KG1 (cell line): ENCODE measurements at places on chromosomes 1 and 21.
A peak's percentile ranks its signal among the peaks of the same experiment; 100 is the strongest.

- no peak for DNase-seq
Measured at GRCh38 chr1:56068908-56069307, 510.5 kb downstream of the PLPP3 start.

GRCh38 chr1:62905309-62905708 is 121.4 kb downstream of the ATG4C start:
- no peak for DNase-seq

DNA sequence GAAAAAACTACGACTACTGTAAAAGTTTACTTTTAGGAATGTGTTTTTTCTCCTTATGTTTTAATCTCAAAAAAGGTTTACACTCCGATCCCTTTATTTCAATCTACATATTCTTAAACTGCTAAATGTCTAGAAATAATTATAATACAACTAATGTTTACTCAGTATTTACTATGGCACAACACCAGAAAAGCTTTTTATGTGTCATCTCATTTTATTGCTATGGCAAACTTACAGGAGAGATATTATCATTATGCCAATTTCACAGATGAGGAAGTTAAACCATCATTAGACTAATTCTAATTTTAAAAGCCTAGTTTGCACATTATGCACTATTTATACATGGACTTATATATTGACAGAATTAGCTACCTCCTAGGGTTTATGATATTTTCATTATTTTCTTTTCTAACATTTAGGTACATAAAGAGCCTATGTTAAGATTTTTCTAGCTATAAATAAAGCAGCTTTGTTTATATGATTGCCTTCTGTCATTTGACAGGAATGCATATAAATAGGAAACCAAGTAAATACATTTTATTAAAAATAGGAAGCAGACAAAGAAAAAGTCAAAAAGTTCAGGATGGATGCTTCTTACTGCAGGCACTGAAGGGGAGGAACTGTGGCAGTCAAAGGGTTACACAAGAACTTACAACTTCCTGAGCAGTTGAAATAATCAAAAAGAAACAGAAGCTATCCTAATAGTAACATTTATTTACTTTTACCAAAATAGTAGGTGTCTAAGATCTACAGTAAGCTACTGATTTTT is 442.4 kb downstream of the LTN1 start:
- DNase-seq = no peak

- DNase-seq = no peak
Measured at GRCh38 chr1:938088-938683, 14.5 kb downstream of the SAMD11 start.

- DNase-seq = no peak
Measured at GRCh38 chr21:35627462-35627861, 432.9 kb downstream of the SETD4 start.

GRCh38 chr1:198370996-198371395 is 169.5 kb downstream of the ATP6V1G3 start:
- DNase-seq = no peak

- no peak for DNase-seq
Measured at GRCh38 chr1:15667362-15667761, 16.8 kb upstream of the PLEKHM2 start.

DNA sequence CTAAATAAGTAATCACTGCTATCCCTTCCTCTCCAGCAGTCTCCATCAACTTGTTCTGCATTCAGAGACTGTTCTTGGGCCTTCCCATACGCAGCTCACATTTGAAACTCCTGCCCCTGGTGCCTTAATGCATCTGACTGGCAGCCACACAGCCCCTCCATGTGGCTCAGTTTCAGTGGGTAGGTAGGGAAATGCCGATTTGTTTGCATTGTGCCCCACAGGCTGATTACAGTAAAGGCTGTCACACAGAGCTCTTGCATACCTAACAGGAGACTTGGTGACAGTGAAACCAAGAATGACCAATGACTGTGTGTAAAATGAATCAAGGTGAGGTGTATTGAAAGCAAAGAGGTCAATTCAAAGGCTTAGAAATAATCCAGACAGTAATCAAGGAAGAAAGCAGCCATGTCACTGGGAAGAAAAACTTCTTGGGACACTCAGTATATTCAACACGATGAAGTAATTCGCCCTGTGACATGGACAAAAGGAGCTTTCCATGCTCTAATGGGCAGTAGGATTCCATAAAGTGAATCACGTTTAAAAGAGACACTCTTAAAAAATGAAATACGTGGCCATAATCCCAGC is 12.7 kb upstream of the B3GALNT2 start:
- DNase-seq = no peak

DNA sequence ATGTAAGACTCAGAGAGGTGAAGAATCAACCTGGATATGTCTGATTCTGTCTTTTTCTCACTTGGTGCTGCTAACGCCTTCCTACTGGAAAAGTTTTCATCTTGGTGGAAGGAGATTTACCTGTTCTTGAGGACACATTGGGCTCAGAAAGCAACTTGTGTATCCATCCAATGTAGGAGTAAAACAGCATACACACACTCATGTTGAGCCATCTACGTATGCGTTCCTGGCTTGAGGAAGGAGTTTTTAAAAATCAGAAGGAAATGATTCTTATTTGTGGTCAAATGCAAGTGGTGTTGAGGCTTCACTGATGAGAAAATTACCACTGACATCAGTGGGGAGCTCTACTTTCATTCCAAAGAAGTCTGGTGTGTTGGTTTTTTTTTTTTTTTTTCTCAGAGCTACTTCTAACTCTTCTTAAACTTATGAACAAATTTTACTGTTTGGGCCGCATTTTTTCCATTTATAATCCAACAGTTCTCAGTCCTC is 25.6 kb downstream of the XCL2 start:
- no peak for DNase-seq

- DNase-seq = no peak
Measured at GRCh38 chr1:246104927-246105326, 402.2 kb downstream of the SMYD3 start.

DNA sequence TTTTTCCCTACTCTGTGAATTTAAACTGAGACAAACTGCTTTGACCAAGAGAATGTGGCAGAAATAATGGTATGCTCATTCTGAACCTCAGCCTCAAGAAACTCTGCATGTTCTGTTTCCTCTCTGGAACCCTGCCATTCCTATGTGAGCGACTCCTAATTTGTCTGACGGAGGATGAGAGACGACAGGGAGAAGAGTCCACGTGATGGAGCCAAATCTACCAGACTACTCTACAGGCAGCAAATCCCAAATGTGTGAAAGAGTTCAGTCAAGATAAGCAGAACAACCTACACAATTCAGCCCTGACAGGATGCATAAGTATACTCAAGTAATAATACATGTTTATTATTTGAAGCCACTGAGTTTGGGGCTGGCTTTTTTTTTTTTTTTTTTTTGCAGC is 153.5 kb downstream of the DPYD start:
- no peak for DNase-seq

GRCh38 chr1:197787623-197788536 is 12.6 kb upstream of the DENND1B start:
- DNase-seq = no peak

DNA sequence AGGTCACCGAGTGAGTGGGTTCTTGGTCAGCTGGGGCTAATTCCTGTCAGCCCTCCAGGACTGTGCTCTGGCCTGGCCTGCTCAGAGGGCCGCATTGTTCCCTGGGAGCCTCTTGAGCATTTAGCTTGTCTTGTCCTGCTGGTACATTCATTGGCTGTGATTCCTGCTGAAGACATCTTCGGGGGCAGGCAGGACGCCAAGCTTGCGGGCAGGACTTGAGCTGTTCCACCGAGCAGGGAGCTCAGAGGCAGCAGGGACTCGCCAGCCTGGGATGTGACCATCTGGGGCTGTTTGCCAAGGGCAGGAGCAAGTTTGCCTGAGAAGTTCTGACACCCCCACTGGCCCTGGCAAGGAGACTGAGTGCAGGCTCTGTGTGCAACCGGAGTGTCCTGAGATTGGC is 7.0 kb upstream of the SLC26A9 start:
- no peak for DNase-seq

DNA sequence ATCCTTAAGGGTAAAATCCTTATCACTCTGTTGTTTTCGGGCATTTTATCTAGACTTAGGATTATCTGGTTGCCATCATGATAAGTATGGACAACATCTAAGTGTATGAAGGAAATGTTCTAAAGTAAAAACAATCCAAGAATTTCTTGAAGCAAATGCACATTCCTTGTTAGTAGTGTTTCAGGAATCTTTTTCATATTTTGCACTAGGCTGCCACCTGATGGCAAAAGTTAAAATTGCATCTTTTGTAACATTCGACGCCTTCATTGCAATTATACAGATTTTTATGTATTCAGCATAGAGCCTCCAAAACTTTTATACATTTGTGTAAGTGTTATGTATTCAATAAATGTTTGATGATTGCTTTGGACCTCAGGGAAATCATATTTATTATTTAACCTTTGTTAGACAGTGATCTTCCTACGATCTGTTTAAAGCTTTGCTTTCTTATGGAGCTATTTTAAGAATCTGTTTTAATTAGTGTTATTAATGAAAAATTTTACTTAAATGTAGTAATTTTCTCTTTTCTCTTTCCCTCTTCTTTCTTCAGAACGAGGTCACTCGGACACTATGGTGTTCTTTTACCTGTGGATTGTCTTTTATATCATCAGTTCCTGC is 49.4 kb upstream of the KIAA1614 start:
- peak; percentile 26 for DNase-seq
